ENCODE measurements at places on chromosomes 5 and 9.

GRCh38 chr5:6604946-6605345, 27.9 kb downstream of the NSUN2 start:
- no peak for DNase-seq

DNA sequence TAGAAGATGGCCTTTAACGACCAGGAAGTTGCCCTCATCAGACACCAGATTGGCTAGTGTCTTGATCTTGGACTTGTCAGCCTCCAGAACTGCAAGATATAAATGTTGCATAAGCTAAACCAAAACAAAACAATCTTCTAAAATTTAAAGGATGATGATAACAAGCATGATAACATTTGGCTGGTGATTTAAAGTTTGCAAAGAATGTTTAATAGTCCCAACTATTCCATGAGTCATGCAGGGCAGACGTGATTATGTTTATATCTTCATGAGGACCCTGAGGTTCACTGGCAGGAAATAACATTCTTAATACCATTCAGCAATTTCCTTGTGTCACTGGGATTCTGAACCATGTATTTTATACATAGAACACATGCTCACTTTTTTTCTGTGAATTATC, 319.8 kb downstream of the HCN1 start:
- DNase-seq, result no peak

- DNase-seq, result no peak
Observed at GRCh38 chr5:150582241-150583109, 58.0 kb upstream of the SYNPO start.

DNA sequence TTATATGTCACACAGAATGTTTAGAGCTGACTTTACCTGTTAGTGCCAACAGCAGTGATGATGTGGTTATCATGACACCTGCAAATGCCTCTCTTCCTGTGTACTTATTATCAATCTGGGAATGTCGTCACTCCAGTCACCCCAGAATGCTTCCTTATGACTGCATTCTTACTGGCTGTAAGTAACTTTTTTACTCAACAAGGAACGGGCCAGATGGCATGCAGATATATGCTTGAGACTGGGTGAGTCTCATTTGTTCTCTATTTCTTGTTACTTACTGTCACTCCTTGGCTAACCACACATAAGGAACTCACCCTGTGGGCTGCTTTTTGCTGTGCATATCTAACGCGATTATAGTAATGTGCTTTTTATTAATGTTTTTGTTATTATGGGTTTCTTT, 385.5 kb upstream of the MEF2C start:
- DNase-seq, result no peak

GRCh38 chr5:115180165-115180709, 10.5 kb upstream of the TRIM36 start:
- peak; percentile 23 for DNase-seq

GRCh38 chr9:5448016-5448415, 2.3 kb upstream of the CD274 start:
- DNase-seq, result no peak

- peak; percentile 85 for DNase-seq
Observed at GRCh38 chr5:109688630-109688969, 1.1 kb upstream of the MAN2A1 start.

Data from NCI-H2171 treated with DMSO at 0.1 percent for 48 hours (cell line).